Type B pancreatic cell (in vitro differentiated cells): ENCODE measurements at places on chromosomes 13 and 19. TPM values are rescaled to one million over a fixed set of nuclear protein-coding genes. Genes with fewer than 3 reads are reported as not detected.
A peak's percentile ranks its signal among the peaks of the same experiment; 100 is the strongest.

- no peak overlapping the region for H3K27ac ChIP-seq
- H3K4me3 ChIP-seq: no peak overlapping the region
- no peaks in the 10 kb centered on the region for H3K27me3 ChIP-seq
Observed at GRCh38 chr19:14411161-14411937, 7.8 kb downstream of the DDX39A start.

- H3K36me3 ChIP-seq: no peaks in the 10 kb centered on the region
- no peaks in the 10 kb centered on the region for H3K27me3 ChIP-seq
- H3K27ac ChIP-seq: no peak overlapping the region
Observed at GRCh38 chr13:93413972-93414717, 187.5 kb downstream of the GPC6 start.

OVOL3 gene
- not detected in 2 replicates for total RNA-seq

- H3K27ac ChIP-seq: no peak overlapping the region
- no peak for DNase-seq
- peaks cover 19% of the 10 kb centered on the region for H3K4me1 ChIP-seq
- H3K4me3 ChIP-seq: no peak overlapping the region
Observed at GRCh38 chr13:40660141-40660664, 6.2 kb downstream of the FOXO1 start.

- no peaks in the 10 kb centered on the region for H3K36me3 ChIP-seq
- H3K27ac ChIP-seq: peak overlapping the region; percentile 95
- H3K27me3 ChIP-seq: peaks cover 6% of the 10 kb centered on the region
- peak; percentile 98 for DNase-seq
Observed at GRCh38 chr19:47600246-47601179, 8.4 kb upstream of the BICRA start.
